ENCODE measurements at places on chromosomes 13 and 19. TPM values are rescaled to one million over a fixed set of nuclear protein-coding genes. Genes with fewer than 3 reads are reported as not detected.

- DNase-seq: peak; percentile 92
These were observed 5.6 kb downstream of the UHRF1 start for GRCh38 chr19:4914736-4915501.

- DNase-seq: no peak
These were observed 496.4 kb downstream of the LMO7 start for GRCh38 chr13:76132532-76132931.

- DNase-seq: no peak
These were observed 6.2 kb upstream of the SHD start for GRCh38 chr19:4272894-4273293.

GRCh38 chr13:45040622-45041021 is 51.3 kb downstream of the GPALPP1 start:
- no peak for DNase-seq

DNA sequence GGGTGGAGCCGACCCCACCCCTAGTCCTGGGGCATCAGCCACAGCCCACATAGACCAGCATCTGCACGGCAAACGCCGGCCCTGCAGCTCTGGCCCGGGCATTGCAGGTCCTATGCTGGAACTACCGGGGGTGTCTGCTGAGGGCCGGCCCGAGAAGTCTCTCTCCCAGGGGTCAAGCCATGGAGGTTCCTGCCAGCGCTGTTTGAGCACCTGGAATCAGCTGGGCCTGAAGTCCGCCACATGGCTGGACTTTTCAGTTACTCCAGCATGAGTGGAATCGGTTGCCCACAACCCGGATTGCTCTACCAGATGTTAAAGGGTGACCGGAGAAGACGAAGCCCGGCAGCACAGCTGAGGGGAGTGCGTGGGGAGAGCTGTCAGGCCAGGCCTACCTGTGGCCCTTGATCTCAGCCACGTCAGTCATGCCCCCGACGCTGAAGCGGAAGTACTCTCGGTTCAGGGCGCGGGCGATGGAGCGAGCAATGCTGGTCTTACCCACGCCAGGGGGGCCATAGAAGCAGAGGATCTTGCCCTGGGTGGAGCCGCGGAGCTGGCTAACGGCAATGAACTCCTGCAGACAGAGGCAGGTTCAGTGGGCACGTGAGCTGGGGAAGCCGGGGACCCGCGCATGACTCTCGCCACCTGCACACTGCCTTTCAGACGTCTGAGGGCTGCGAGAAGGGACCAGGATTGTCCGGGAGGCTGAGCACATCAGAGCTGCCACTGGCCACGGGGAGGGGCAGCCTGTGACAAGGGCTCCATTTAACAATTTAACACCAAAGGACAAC is 8.7 kb downstream of the RPL36 start:
- no peak for DNase-seq

Gene AKAP11
- total RNA-seq: 24.8 TPM

Gene ARGLU1
- 51.0 TPM for total RNA-seq

Gene FCAR
- total RNA-seq: not detected

DNA sequence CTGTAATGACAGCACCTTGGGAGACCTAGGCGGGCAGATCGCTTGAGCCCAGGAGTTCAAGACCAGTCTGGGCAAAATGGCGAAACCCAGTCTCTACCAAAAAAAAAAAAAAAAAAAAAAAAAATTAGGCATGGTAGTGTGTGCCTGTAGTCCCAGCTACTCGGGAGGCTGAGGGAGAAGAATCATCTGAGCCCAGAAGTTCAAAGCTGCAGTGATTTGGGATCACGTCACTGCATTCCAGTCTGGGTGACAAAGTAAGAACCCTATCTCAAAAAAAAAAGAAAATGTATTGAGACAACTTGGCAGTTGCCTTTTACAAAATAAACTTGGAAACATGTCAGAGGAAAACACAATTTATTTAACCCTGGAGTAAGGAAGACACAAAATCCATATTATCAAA is 26.8 kb downstream of the RBM26 start:
- DNase-seq: no peak

DNA sequence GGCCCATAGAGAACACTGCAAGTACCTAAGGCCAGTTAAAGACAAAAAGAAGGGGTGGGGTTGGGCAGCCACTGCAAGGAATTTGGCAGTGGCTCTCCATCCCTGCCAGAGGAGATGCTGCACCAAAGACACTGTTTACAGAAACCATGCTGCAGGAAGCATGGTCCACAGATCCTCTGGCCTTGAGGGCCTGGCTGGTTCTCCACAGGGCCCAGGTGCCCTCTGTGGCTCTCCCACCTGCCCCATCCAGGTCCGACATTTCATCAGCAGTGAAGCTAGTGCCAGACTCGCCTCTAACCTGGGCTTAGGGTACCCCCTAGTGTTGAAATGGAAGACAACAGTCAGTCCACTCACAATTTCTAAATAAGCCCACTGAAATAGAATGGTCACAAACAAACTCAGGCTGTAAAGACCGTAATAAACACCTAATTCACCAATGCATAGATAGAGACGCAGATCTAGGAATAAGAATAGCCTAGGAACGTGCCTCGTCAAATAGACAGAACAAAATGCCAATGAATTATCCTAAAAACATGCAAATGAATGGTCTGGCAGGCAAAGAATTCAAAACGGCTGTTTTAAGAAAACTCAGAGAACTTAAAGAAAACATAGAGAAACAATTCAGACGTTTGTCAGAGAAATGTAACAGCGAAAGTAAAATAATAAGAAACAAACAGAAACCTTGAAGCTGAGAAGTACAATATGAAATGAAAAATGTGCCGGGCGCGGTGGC is 23.3 kb downstream of the LYPD4 start:
- peak; percentile 30 for DNase-seq

- DNase-seq: no peak
These were observed 108.6 kb downstream of the COL4A2 start for GRCh38 chr13:110415669-110416068.

DNA sequence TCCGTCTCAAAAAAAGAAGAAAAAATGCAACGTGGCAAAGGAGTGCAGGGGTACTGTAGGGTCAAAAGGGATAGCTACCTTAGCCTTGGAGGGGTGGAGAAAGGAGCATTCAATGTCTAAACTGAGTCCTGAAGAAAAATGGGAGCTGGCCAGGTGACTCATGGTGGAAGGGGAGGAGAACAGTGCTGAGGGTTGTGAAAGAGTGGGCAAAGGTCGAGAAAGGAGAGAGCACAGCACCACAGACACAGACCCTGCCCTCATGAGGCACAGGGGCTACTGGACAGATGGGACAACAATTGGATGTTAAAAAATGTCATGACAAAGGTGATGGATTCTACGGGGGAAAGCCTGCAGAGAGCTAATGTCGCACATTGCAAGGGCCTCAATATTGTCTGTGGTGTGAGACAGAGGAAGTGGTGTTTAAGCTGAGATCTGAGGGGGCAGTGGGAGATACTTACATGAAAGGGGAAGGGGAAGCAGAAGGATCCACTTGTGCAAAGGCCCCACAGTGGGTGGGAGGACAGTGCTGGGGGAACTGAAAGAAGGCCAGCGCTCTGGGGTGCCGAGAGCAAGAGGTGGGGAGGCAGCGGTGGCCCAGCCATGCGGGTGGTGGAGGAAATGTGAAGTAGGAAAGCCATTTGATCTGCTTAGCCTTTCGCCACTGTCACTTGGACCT is 42.9 kb upstream of the URAD start:
- DNase-seq: no peak

Gene SH2D3A
- total RNA-seq: under 0.01 TPM

GRCh38 chr19:5850743-5851293 is 431 bp downstream of the FUT3 start:
- peak; percentile 65 for DNase-seq

DNA sequence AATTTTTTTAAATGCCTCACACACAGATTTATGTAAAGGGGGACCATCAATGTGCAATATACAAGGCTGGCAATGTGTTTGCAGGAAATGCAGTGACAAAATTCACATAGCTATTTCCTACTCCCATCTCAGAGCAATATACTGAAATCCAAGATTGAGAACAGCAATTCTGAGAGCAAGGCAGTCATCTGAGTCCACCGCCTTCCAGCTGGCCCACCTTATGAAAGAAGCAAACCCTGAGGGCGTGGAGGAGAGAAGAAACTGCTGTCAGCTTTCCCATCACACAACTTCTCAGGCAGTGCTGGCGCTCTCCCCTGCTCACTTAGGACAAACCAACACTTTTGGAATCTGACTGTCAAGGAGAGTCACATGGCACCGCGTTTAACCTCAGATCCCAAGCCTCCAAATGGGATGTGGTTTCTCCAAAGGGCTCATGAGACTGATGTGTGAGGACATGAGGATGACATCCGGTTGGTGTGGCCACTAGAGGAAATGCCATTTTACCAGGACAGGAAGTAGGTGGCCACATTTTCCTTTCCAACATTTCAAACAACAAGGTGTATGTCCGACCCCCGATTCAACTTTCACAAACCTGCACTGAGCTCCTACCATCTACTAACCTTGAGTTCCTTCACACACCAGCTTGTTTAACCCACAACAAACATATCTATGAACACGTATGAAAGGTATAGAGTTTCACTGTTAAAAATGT is 3.7 kb upstream of the DOCK9 start:
- DNase-seq: no peak

GRCh38 chr13:100315522-100315921 is 226.6 kb downstream of the PCCA start:
- DNase-seq: no peak

Gene OR4F17
- 0.32 TPM for total RNA-seq

DNA sequence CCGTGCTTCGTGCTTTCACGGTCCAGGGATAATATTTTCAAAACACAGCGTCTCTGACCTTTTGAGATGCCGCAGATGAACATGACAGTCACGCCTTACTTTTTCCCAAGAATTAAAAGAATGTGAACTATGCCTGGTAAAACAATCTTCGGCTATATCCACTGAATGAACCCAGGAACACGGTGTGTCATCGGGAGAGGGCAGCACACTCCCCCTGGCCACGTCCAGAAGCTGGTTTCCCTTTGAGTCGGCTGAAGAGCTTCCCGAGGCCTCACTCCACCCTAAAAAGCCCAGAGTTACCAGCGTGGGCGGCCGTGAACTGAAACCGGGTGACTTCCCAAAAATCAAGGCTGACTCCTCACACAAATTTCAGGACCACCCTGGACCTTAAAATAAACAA is 22.9 kb upstream of the SHISA2 start:
- DNase-seq: no peak

DNA sequence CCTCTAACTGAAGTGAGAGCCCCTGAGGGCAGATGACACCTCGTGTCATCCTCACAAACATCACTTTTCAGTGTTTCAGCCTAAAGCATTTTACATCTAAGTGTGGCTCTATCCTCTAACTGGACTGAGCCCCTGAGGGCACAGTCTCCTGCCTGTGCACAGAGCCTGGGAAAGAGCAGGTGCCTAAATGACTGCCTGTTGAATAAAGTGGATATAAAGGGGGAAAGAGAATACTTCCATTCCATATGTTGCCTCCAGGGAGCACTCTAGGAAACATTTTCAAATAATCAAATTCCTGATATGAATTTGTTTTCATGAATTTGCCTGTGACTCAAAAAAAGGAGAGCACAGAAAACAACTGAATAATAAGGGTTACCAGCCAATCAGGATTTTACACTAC is 32.2 kb downstream of the CNMD start:
- DNase-seq: no peak

Gene ZNF562
- total RNA-seq: 22.2 TPM
